Endothelial cell of umbilical vein (primary cell): ENCODE measurements at places on chromosomes 6 and 20.

DNA sequence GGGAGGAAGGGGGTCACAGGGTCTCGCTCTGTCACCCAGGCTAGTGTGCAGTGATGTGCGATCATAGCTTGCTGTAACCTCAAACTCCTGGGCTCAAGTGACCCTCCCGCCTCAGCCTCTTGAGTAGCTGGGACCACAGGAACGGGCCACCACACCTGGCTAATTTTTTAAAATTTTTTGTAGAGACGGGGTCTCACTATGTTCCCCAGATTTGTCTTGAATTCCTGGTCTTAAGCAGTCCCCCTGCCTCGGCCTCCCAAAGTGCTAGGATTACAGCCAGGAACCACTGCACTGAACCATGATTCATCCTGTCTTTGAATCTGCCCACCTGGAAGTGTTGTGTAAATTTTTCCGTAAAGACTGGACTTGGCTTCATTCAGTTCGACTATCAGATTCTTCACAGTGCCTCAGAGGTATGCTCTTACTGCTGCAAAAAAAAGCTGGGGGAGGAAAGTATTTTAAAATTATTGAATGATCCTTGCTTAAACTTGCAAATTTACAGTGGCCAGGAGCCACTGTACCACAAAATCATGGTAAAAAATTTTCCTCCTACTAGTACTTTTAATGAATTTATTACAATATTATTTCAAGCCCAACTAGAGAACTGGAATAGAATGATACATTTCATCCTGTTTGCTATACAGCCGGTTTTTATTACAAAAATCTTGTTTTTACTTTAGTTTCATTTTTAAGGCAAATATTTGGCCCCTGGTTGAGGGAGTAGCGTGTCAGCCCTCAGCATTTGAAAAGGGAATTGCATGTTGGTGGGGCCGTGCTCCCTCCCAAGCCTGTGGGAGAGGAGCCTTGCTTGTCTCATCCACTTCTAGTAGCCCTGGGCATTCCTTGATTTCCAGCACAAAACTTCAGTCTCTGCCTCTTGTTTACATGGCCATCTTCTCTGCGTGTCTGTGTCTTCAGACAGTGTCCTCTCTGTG lies 202.5 kb upstream of the SGK1 start:
- DNase-seq: peak; percentile 36

DNA sequence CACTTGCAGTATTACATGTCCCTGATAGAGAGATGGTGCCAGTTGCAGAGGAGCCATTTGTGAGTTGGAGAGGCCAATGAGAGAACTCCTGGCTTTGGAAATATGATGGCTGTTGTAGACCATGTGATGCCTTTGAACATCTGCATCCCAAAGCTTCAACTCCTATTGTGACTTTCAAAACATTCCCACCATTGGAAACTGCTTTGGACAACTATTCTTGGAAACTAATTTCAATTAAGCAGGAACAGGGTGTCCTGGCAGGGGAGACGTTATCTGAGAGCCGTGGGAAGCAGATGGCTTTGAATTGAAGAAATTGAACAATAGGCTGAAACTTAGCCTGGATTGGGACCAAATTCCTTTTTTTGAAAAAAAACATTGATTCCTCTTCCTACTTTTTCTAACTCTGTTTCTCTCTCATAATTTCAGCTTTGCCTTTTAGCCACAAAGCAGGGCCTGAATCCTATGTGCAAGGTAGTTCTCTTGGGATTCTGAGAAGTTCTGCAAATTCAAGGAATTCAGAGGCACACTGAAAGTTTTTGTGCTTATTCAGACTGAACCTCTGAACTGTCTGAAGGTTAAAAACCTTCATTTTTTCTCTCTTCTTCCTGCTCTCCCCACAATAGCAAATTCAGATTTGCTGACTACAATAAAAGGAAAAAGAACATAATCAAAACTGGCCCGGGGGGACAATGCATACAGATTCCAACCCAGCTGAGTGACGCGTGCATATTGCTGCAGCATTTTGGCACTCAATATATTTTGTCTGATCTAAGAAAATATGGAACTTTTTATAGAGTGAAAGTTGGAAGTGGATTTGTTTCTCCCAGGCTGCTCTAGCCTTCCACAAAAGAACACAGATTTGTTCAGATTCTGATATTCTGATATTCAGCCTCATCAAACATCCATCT lies 720.4 kb upstream of the CHD6 start:
- DNase-seq: no peak

- DNase-seq: no peak
Observed at GRCh38 chr6:143205991-143206390, 145.3 kb downstream of the AIG1 start.

DNA sequence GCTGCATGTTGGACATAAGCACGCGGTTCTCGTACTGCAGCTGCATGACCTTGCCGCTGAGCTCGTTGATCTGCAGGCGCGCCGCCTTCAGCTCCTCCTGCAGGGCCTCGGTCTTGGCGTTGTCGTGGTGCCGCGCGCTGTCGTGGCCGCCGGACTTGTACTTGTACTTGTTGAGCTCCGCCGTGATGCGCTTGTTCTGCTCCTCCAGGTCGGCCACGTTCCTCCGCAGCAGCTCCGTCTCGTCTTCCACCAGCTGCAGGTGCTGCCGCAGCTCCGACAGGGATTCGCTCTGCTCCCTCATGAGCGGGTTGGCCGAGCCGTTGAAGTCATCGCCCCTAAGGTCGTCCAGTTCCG lies 16.6 kb upstream of the KIAA0408 start:
- no peak for DNase-seq

DNA sequence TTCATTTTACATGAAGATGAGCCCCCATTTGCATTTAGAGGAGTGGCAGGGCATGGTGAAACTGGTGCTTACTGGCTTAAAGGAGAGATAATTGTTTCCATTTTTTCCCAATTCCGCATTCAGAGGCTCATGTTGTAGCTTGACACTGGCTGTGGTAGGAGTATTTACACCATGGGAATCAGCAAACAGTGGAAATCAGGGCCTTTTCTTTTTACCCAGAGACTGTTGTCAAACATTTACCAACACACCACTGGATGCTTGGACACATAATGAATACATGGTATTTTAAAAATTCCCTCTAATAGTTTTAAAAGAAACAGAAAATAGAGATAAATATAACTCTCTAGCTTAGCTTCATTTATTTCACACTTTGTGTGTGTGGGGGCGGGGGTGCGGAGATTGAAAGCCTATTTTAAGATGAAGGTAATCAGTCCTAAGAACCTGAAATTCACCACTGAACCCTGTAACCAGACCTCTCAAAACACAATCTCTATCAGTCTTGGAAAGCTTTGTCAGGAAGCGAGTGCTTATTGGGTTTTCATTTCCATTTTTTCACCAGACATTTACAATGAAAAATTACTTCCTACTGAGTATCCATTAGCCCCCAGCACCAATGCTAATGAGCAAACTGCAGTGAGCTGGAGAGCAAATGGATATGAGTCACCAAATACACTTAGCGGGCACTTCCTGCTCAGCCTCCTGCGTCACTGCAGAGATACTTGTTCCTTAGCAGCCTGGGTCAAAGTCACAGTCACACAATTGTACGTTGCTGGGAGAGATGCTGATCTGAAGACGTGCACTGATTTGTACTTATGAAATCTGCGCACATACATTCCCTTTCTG lies 532.0 kb downstream of the BCKDHB start:
- DNase-seq: peak; percentile 97

- no peak for DNase-seq
Observed at GRCh38 chr20:51210084-51210483, 187.2 kb upstream of the KCNG1 start.

- DNase-seq: peak; percentile 48
Observed at GRCh38 chr20:44495802-44496481, 20.3 kb downstream of the TTPAL start.
